ENCODE measurements at places on chromosomes 1 and 21.

GRCh38 chr1:233361876-233362275, 34.4 kb downstream of the MAP3K21 start:
- no peak for DNase-seq

DNA sequence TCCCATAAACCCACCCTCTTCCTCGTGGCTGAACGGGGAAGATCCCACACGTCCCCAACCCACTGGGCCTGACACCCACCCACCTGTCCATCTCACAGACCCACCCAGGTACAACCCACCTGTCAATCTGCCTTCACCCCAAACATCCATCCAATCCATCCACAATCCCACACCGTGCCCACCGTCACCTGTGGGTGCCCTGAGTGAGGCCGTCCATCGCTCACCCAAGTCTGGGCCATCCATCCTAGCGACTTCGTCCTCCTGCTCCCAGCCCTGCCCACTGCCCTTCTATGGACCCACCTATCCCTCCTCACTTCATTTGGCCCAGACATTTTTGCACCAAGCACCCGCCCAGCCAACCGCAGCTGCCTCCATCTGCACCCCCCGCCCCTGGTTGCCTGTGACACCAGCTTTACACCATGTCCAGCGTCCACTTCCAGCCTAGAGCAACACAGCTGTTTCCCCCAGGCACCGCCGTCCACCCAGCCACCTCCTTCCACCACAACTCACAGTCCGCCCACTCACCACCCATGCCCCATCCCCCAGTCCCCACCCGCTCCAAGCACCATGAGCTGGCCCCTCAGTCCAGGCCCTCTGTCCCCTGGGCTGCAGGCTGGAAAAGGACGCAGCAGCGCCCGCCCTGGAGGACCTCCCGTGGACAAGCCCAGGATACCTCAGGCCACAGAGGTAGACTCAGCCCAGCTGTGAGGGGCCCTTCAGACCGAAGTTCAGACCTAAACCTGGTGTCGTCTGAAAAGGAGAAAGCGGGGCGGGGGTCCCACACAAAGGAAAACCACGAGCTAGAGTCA, 7.7 kb downstream of the TTLL10 start:
- DNase-seq = no peak

DNA sequence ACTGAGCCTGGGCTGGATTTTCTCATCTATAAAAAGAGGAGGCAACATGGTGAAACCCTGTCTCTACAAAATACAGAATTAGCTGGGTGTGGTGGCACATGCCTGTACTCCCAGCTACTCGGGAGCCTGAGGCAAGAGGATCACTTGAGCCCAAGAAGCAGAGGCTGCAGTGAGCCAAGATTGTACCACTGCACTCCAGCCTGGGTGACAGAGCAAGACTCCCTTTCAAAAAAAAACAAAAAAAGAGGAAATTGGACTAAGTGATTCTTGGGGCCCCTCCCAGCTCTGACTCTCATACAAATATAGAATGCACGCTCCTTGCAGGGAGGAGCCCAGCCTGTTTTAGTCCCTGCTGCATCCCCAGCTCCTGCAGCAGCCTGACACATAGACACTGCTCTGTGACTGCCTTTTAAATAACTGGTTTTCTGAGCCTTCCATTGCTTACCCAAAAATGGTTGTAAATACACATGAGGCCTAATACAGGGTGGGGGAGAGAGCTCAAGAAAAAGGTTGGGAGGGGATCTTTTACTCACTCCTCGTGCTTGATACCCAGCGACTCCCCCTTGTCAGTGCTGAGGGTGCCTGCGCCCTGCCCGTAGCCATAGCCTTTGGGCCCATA, 17.2 kb downstream of the CSRP1 start:
- no peak for DNase-seq

DNA sequence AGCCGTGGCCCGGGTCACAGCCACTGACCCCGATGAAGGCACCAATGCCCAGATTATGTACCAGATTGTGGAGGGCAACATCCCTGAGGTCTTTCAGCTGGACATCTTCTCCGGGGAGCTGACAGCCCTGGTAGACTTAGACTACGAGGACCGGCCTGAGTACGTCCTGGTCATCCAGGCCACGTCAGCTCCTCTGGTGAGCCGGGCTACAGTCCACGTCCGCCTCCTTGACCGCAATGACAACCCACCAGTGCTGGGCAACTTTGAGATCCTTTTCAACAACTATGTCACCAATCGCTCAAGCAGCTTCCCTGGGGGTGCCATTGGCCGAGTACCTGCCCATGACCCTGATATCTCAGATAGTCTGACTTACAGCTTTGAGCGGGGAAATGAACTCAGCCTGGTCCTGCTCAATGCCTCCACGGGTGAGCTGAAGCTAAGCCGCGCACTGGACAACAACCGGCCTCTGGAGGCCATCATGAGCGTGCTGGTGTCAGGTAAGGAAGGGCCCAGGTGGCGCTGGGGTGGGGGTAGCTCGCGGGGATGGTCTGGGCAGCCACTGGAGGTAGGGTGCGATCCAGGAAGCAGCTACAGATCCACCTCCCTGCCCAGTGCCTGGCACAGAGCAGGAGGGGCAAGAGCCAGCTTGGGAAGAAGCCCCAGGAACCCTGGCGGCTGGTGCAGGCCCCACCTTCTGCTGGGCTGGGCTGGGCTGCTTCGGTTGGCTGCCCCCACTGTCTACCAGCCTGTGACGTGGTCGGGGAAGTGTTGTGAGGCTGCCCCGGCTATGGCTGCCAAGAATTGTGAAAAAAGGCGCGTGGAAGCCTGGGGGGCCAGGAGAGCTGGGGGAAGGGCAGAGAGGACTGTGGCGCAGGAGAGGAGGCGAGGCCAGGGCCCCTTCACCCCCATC, 3.8 kb downstream of the CELSR2 start:
- no peak for DNase-seq

- DNase-seq = no peak
Observed at GRCh38 chr21:39048574-39048973, 134.7 kb downstream of the PSMG1 start.

DNA sequence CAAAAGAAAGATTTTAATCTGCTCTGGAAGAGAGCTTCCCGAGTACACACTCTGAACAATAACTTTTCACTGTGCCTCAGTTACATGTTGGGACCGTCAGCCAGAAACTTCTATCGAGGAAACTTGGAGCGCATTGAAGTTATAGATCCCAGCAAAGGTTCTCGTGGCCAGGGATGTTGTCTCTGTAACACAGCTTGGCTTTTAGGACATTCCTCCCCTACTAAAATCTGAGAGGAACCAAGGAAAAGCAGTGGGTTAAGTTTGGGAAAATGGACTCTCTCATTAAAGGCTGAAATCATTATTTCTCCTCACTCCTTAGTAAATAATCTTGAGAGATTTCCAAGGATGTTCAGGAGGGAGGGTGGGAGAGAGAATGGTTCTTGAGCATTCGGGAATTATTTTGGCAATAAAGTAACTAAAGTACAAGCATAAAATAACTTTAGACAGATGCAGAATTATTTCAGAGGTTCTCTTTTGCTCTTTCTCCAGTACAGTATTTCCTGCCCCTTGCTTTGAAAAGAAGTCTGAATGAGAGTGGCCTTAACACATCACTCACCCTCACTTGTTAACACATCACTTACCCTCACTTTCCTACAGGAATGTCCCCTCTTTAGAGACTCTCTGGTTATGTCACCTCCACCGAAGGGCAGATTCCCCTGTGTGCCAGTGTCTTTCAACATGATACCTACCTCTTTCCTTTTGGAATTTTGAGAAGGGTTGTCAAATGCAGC, 1.8 kb upstream of the NFIA start:
- DNase-seq = no peak

DNA sequence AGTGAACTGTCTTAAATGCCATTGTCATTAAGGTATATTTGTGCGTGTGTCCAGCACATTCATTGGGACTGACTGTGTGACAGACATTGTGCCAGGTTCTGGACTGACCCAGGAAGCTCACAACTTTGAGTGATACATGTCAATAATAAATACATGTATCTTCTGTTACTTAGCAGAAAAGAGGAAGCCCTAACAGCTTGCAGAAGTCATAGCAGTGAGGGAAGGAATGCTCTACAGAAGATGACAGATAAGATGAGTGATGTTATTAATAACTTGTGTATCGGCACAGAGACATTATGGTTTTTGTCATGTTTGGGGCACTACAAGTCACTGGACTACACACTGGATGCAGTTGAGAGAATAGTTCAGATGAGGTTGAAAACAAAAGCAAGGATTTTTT, 1.2 kb upstream of the SRSF11 start:
- DNase-seq = no peak

- no peak for DNase-seq
Observed at GRCh38 chr1:236552901-236553300, 29.1 kb downstream of the LGALS8 start.

- peak; percentile 29 for DNase-seq
Observed at GRCh38 chr1:26723013-26723991, 27.5 kb downstream of the ARID1A start.

DNA sequence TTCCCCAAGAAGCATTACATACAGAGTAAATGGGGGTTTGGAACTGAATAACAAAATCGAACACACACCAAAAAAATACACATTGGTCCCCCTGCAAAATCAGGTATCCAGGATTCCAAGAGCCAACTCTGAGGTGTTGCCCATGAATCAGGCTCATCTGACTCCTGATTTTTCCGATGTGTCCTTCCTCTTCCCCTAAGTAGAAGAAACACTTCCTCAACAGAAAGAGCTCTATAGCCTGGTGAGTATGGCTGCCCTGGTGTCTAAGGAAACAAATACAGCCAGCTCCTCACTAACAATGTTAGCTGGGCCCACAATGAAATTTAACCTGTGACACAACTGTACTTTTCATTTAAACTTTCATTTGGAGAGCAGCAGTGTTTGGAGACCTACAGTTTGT, 33.6 kb downstream of the ERI3 start:
- no peak for DNase-seq

- no peak for DNase-seq
Observed at GRCh38 chr1:228307218-228308023, 99.2 kb downstream of the TRIM11 start.

DNA sequence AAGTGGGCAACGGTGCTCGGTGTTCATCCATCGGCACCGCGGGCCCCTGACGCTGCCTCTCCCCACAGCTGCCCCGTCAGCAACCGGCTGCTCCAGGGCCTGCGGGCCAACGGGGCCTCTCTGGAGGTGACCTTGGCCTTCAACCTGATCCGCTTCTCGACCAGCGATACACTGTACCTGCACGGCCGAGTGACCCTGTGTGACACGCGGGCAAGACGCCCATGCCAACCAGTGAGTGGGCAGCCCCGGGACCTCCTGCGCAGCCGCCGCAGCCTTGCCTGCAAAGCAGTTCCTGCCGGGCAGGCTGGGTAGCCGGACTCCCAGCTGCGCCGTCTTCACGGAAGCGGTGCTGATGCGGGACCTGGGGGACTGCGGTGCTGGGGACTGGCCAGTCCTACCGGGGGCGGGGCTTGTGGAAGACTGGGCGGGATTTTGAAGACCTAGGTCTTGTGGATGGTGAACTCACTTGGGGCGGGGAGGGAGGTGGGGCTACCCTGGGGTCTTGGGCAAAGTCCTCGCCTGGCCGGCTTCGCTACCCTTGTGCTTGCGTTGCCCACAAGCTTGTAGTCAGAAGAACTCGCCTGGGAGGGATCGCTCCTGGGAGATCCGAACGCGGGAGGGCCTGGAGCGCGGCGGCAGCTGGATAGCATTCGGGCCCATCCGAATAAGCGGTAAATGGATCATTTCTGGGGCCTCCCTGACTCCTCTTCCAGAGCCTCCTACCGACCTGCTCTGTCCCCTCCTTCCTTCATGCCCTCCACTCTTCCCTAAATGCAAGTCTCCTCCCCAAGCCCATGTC, 8.8 kb upstream of the CEP85 start:
- DNase-seq = peak; percentile 2

GRCh38 chr21:31665397-31665796, 5.9 kb downstream of the SOD1 start:
- DNase-seq = no peak

DNA sequence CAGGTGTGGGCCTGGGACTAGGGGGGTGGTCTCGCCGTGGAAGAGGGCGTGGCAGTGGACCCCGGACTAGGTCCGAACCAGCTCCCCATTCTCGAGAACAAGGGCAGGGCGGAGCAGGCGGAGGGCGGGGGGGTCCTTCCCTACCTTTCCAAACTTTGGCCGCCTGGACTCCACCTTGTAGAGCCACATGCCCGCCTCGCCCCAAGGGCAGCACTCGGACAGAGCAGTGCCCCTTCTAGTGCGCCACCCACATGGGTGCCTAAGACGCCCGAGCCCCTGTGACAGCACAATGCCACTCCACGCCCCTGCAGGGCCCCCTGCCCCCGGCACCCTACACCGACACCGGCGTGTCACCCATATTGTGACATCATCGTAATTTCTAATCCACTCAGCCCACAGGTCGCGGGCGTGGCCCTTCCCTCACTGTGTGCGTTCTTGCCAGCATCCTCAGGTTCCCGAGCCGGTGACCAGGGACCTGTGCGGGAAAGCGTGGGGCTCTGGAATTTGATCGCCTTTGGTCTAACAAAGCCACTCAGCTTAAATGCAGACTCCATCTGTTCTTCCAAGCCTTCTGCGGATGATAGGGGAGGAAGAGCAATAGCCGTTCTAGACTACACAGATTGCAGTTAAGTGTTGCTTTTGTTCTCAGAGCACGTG, 553 bp upstream of the STMN1 start:
- DNase-seq = no peak

- DNase-seq = no peak
Observed at GRCh38 chr1:63316984-63317816, 5.2 kb upstream of the FOXD3 start.

DNA sequence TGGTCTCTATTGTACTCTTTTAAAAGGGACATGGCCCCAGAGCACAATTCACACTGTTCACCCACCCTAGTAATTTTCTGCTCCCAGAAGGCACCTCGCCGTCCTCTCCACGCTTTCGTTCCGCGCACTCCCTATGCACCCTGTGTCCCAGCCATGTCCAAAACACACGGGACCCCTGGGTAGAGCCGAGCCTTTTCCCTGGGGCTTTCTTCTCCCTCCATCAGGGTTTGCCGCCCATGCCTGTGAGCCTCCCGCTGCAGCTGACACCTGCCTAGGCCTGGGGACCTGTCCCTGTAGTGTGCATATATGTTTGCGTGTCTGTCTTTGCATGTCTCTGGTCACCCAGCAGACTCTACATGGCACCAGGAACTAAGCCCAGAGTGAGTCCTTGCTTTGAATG, 302.7 kb downstream of the PCP4 start:
- no peak for DNase-seq

- DNase-seq = no peak
Observed at GRCh38 chr1:105700723-105701122, 1355.8 kb upstream of the PRMT6 start.

- no peak for DNase-seq
Observed at GRCh38 chr1:43522776-43523480, 7.8 kb upstream of the PTPRF start.

Measured in stimulated activated CD4-positive, alpha-beta T cell treated with anti-CD3 and anti-CD28 coated beads, Interleukin-12 subunit alpha, Interleukin-12 subunit beta, amount 100 ng/mL, for 24 hours (primary cell).